Ascending aorta (tissue), 2 donors: ENCODE measurements at places on chromosomes 11 and 22.
A peak's percentile ranks its signal among the peaks of the same experiment; 100 is the strongest.

GRCh38 chr22:19115628-19116027, 6.6 kb downstream of the DGCR2 start:
- H3K36me3 ChIP-seq = peaks cover 4% of the 10 kb centered on the region
- H3K4me1 ChIP-seq = peaks cover 19% of the 10 kb centered on the region
- no peak overlapping the region for H3K27ac ChIP-seq
- H3K27me3 ChIP-seq = no peaks in the 10 kb centered on the region
- DNase-seq = no peak

- peak overlapping the region; percentile 44 for H3K4me3 ChIP-seq
- H3K27ac ChIP-seq = peak overlapping the region; percentile 93
- H3K36me3 ChIP-seq = no peaks in the 10 kb centered on the region
- peak; percentile 23 for DNase-seq
- no peaks in the 10 kb centered on the region for H3K27me3 ChIP-seq
Observed at GRCh38 chr22:37546437-37547250, 13.6 kb upstream of the CDC42EP1 start.

GRCh38 chr22:22248878-22249277, 4.3 kb downstream of the VPREB1 start:
- no peak overlapping the region for H3K4me3 ChIP-seq
- no peaks in the 10 kb centered on the region for H3K27me3 ChIP-seq
- no peaks in the 10 kb centered on the region for H3K36me3 ChIP-seq
- no peaks in the 10 kb centered on the region for H3K4me1 ChIP-seq

- H3K4me1 ChIP-seq = peaks cover 24% of the 10 kb centered on the region
Observed at GRCh38 chr11:110434952-110435779, 5.4 kb downstream of the FDX1 start.
